ENCODE measurements at places on chromosomes 3 and 15. TPM values are rescaled to one million over a fixed set of nuclear protein-coding genes. Genes with fewer than 3 reads are reported as not detected.

DNA sequence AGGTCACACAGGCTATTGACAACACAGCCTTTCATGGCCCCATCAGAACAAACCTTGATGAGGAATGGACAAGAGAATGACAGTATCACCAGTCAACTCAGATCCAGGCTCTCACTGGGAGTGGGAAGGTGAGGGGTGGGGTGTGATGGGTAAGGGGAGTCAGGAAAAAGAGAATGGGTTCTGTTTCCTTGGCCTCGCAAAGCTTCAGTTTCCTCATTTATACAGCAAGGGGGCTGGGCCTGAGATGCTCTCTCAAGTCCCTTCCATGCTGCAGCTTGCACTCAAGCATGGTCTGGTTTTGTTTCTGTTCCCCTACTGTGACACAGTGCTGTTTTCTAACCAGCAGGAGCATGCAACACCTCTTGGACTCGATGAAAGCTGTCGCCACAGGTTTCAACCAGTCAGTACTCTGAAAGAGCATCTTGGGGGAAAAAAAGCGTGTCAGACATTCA is 65.7 kb upstream of the IL12A start:
- no peak for DNase-seq
- no peaks in the 10 kb centered on the region for H3K27me3 ChIP-seq
- no peaks in the 10 kb centered on the region for H3K36me3 ChIP-seq

GRCh38 chr3:171811913-171812335 is 1.6 kb upstream of the PLD1 start:
- peak overlapping the region; percentile 92 for H3K27ac ChIP-seq
- H3K36me3 ChIP-seq, result no peaks in the 10 kb centered on the region
- DNase-seq, result no peak
- no peak overlapping the region for H3K4me3 ChIP-seq
- peaks cover 64% of the 10 kb centered on the region for H3K4me1 ChIP-seq

GRCh38 chr3:73757536-73757935 is 132.8 kb upstream of the PDZRN3 start:
- H3K4me1 ChIP-seq, result peaks cover 4% of the 10 kb centered on the region
- no peaks in the 10 kb centered on the region for H3K27me3 ChIP-seq
- DNase-seq, result no peak
- H3K4me3 ChIP-seq, result no peak overlapping the region

DNA sequence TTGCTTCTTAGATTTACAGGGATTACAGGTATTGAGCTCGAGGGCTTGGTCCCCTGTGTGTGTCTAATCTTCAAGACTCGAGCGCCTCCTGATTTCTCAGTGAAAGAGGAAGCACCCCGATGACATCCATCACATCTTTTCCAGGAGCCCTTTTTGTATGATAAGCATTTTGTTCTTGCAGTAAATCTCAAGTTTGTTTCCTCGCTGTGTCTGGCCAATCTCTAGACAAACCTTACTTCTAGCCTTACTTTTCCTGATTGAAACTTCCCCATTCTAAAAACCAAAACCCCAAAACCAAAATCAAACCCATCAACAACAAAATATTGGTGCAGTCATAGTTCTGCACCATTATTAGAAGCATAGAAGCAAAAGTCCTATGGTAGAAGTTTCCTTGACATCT is 286.0 kb downstream of the NFKBIZ start:
- no peak for DNase-seq
- no peak overlapping the region for H3K4me3 ChIP-seq
- H3K36me3 ChIP-seq, result no peaks in the 10 kb centered on the region
- peaks cover 3% of the 10 kb centered on the region for H3K4me1 ChIP-seq
- no peak overlapping the region for H3K27ac ChIP-seq
- no peaks in the 10 kb centered on the region for H3K27me3 ChIP-seq

GRCh38 chr15:85745023-85745422 is 49.7 kb downstream of the KLHL25 start:
- H3K27ac ChIP-seq, result no peak overlapping the region
- peaks cover 29% of the 10 kb centered on the region for H3K4me1 ChIP-seq
- H3K36me3 ChIP-seq, result peaks cover 55% of the 10 kb centered on the region

GRCh38 chr15:80034629-80035028 is 24.8 kb upstream of the ZFAND6 start:
- no peak overlapping the region for H3K4me3 ChIP-seq
- H3K36me3 ChIP-seq, result no peaks in the 10 kb centered on the region
- no peak for DNase-seq
- no peak overlapping the region for H3K27ac ChIP-seq
- H3K27me3 ChIP-seq, result no peaks in the 10 kb centered on the region
- H3K4me1 ChIP-seq, result peaks cover 18% of the 10 kb centered on the region

DNA sequence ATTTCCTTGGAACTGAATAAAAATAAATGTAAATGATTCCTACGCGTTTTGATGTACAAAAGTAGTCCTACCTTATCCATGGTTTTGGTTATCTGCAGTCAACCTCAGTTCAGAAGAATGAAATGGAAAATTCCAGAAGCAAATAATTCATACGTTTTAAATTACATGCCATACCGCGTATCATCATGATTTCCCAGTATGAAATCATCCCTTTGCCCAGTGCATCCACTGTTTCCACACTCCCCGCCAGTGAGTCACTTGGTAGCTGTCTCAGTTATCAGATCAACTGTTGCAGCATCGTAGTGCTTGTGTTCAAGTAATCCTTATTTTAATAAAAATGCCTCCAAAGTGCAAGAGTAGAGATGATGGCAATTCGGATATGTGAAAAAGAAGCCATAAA is 9.1 kb upstream of the MFSD1 start:
- H3K27ac ChIP-seq, result no peak overlapping the region
- no peaks in the 10 kb centered on the region for H3K36me3 ChIP-seq
- H3K27me3 ChIP-seq, result peaks cover 21% of the 10 kb centered on the region
- no peak for DNase-seq
- no peak overlapping the region for H3K4me3 ChIP-seq

DNA sequence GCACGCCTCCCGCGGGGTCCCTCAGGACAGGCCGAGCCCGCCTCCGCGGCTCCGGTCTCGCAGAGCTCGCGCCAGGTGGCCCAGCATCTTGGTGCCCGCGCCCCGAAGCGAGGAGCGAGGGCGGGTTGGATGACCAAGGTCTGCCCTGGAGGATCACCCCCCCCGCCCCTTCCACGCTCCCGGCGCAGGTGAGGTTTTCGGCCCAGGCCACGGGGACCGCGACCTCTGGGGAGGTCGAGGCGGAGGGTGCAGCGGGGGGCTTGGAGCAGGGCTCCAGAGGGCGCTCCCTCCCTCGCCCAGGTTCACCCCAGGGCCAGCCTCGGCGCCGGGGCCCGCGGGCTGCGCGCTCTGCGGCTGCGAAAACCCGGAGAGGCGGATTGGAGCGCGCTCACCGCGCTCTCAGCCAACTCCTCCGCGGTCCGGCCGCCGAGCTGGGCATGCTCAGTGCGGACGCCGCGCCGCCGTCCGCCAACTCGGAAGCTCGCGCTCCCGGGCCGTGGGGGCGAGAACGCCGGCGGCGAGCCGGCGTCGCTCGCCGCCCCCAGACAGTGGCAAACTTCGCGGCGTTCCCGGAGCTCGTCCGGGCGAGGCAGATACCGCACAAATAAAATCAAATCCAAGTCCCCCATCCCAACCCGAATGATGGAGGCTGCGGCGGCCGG is at the start of gene MED12L:
Gene MED12L, plus strand, starts transcription at position 438 of the 662 bp plus-strand sequence. CDS start 1,263 bp downstream, outside the sequence.
- no peaks in the 10 kb centered on the region for H3K36me3 ChIP-seq
- H3K4me3 ChIP-seq, result peak within 1 kb of the TSS; percentile 84
- H3K27ac ChIP-seq, result no peak within 1 kb of the TSS
- H3K27me3 ChIP-seq, result peaks cover 45% of the 10 kb centered on the region
- peaks cover 6% of the 10 kb centered on the region for H3K4me1 ChIP-seq
- peak; percentile 89 for DNase-seq

DNA sequence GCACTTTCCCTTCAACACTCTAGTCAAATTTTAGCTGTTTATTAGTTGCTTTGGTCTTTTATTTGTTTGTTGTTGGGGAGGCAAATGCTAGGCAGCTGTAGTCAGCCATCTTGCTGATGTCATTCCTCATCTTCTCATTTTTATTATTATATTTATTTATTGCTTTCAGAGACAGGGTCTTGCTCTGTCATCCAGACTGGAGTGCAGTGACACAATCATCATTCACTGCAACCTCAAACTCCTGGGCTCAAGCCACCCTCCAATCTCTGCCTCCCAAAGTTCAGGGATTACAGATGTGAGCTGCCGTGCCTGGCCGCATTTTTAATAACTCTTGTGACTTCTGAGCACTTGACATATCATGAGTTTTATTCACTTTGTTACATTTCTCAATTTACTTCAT is 441.4 kb downstream of the DIPK2A start:
- H3K36me3 ChIP-seq, result no peaks in the 10 kb centered on the region
- no peak overlapping the region for H3K27ac ChIP-seq

DNA sequence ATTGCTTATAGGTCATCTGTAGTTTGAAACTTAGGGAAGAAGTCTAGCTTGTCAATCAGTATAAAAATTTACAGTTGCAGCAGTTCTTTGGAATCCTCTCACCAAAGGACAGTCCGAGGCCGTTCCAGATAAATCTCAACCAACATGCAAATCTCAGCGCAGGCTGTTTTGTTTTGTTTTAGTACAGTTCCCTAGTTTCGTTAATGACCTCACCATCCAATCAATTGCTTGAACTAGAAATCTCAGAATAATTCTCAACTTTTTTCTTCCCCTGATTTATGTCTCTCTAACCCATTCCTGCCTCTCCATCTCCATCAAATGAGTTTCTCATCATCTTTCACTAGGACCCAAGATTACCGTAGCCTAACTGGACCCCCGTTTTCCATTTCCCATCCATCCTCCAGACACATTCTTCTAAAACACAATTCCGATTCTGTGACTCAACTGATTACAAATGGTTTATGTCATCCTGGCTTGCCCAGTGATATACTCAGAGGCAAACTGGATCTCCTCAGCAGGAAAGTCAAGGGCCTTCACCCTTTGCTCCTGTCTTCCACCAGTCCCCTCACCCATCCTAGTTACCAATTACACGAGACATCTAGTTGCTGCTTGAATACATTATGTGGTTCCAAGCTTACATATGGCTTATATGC is 1.3 kb downstream of the SMCO1 start:
- peaks cover 5% of the 10 kb centered on the region for H3K27me3 ChIP-seq
- H3K4me3 ChIP-seq, result no peak overlapping the region
- DNase-seq, result no peak
- no peak overlapping the region for H3K27ac ChIP-seq
- H3K4me1 ChIP-seq, result no peaks in the 10 kb centered on the region
- H3K36me3 ChIP-seq, result no peaks in the 10 kb centered on the region

- H3K4me1 ChIP-seq, result no peaks in the 10 kb centered on the region
- peaks cover 14% of the 10 kb centered on the region for H3K36me3 ChIP-seq
- H3K4me3 ChIP-seq, result no peak overlapping the region
- H3K27me3 ChIP-seq, result no peaks in the 10 kb centered on the region
- no peak for DNase-seq
Observed at GRCh38 chr3:45942051-45942825, 1.0 kb upstream of the CXCR6 start.

GRCh38 chr3:176078906-176079305 is 1118.4 kb downstream of the TBL1XR1 start:
- H3K27ac ChIP-seq, result peak overlapping the region; percentile 82
- no peaks in the 10 kb centered on the region for H3K27me3 ChIP-seq
- no peak for DNase-seq

- H3K4me1 ChIP-seq, result peaks cover 5% of the 10 kb centered on the region
- H3K36me3 ChIP-seq, result no peaks in the 10 kb centered on the region
- H3K4me3 ChIP-seq, result peak overlapping the region; percentile 75
- no peak for DNase-seq
- H3K27me3 ChIP-seq, result peaks cover 7% of the 10 kb centered on the region
Observed at GRCh38 chr3:120567370-120568201, 28.6 kb upstream of the NDUFB4 start.

DNA sequence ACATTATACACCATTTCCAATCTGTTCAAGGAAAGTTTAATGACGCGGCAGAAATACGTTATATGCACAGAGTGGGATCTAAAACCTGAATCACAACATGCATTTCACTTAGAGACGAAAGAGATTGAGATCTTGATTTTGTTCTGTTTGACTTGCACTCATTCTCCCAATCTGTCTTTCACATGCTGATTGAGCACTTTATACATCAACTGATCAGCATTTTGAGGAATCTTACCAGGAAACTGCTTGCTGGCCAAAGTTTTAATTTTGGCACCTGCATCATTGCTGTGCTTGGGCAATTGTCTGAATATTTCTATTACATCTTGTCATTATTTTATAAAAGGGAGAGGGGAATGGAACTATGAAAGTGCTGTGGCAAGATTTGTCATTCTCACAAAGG is 47.7 kb upstream of the ATP10A start:
- no peak overlapping the region for H3K27ac ChIP-seq
- DNase-seq, result no peak
- peaks cover 9% of the 10 kb centered on the region for H3K4me1 ChIP-seq
- no peaks in the 10 kb centered on the region for H3K36me3 ChIP-seq
- H3K27me3 ChIP-seq, result no peaks in the 10 kb centered on the region

DNA sequence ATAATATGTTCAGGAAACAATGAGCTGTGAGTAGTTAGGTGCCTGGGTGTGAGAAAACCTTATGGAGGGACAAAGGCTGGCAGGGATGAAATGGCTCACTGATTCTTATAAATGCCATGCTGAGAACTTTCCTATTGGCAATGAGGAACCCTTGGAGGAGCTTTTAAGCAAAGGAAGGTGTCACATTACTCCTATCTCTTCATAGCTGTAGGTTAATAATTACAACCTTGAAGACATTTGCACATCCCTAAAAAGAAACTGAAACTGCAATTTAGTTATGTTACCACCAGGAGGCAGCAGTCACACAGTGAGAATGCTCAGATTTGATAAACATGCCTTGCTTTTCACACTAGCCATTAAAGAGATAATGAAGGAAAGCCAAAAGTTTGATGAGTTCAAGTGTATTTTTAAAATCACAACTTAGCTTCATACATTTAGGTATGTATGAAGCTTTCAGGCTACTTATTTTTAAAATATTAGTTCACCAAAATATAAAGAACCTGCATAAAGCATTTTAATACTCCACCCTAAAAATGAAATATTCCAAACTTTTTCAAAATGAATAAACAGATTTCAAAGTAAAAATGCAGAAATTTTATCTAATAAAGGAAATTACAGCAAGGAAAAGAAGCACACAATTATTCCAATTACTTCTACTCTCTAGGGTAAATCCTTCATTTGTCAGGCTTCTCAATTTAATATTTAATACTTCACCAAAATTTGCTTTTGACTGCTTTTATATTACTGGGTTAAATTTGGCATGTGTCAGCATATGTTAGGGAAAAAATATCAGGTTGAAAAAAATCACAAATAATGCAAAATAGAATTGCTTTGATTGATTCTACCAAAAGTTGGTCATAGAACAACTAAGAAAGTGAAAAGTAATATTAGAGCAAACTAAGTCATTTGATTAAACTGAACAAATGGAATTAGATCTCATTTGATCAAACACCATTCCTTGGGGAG is 136.9 kb upstream of the SLC2A2 start:
- H3K36me3 ChIP-seq, result peaks cover 40% of the 10 kb centered on the region
- no peak overlapping the region for H3K27ac ChIP-seq
- H3K4me3 ChIP-seq, result no peak overlapping the region
- H3K27me3 ChIP-seq, result no peaks in the 10 kb centered on the region
- H3K4me1 ChIP-seq, result peaks cover 7% of the 10 kb centered on the region

The MLH1 gene
- total RNA-seq, result 31.2 TPM

The GOLGA8T gene
- 0.94 TPM for total RNA-seq

The LRRC15 gene
- total RNA-seq, result 0.18 TPM

The MOBP gene
- total RNA-seq, result not detected

The GOLGA8S gene
- total RNA-seq, result 0.44 TPM

The AP2M1 gene
- total RNA-seq, result 419 TPM

The TTLL13 gene
- not detected for total RNA-seq

The COL8A1 gene
- total RNA-seq, result 3,403 TPM

The NR2E3 gene
- not detected for total RNA-seq

The SLCO3A1 gene
- total RNA-seq, result 1.3 TPM

The COL6A5 gene
- total RNA-seq, result not detected

The LRRC2 gene
- total RNA-seq, result 1.2 TPM

The MLF1 gene
- total RNA-seq, result 10.6 TPM
